H1 (cell line): ENCODE measurements at places on chromosomes 12 and 14. TPM values are rescaled to one million over a fixed set of nuclear protein-coding genes. Genes with fewer than 3 reads are reported as not detected.

DNA sequence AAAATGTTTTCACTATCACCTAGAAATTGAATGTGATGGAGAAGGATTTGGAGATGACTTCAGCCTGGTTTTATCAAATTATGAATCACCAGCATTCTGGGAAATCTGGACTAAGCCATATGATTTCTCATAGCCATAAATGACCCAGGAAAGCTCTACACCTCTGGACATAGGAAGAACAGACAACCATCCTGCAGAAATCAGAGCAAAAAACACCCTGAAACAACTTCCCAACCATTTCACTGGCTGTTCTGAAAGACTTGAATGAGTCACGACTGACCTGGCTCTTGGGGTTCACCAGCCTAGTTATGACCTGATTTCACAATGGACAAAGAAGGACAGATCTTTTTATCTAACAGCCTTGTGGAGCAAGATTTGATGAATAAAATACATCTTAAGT is 123.8 kb downstream of the KCNH5 start:
- H3K36me3 ChIP-seq = no peaks in the 10 kb centered on the region
- no peak overlapping the region for H3K4me3 ChIP-seq
- H3K4me1 ChIP-seq = no peaks in the 10 kb centered on the region
- no peak for DNase-seq
- H3K27ac ChIP-seq = no peak overlapping the region

The NANOG gene
- polyA plus RNA-seq = 31.1 and 53.7 TPM in 2 replicates

DNA sequence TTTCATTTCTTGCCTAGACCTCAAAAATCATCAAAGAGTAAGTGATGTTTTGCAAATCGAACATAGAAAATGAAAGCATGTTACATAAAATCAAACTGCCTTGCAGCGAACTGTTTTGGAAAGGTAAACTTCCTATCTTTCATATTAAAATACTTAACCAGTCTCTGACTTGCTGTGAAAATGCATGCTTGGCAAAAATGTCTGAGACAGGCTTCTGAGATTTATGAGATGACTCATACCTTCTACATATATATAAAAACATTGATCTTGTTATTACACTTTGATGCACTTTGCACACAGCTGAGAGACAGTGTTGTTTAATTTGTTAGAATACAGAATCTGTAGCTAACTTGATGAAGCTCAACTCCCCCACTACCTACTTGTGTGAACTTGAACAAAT is 179.1 kb downstream of the KITLG start:
- no peaks in the 10 kb centered on the region for H3K4me1 ChIP-seq
- H3K4me3 ChIP-seq = no peak overlapping the region
- DNase-seq = no peak
- H3K27ac ChIP-seq = no peak overlapping the region
- H3K27me3 ChIP-seq = no peaks in the 10 kb centered on the region

DNA sequence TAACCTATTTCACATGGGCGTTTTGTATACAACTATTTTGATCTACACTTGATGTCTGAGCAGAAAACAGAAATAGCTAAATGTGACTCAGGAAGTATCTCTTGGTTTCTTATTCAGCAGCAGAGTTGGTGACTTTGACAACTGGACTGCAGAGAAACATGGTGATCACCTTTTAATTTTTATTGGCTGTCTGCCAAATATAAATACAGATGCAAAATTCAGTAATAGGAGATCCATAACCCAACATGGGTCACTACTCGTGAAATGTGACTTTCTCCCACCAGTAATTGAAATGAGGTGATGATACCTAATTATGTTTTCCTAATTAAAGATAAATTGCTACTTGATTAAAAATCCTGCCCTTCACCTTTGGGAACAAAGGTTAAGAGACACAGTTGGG is 487.1 kb downstream of the NELL2 start:
- DNase-seq = no peak
- H3K4me3 ChIP-seq = no peak overlapping the region
- H3K27ac ChIP-seq = no peak overlapping the region

GRCh38 chr12:12996209-12996608 is 3.9 kb downstream of the HEBP1 start:
- H3K27me3 ChIP-seq = no peaks in the 10 kb centered on the region
- H3K36me3 ChIP-seq = no peaks in the 10 kb centered on the region
- H3K4me3 ChIP-seq = no peak overlapping the region
- peaks cover 19% of the 10 kb centered on the region; the same call in 1 of the 2 replicates for H3K4me1 ChIP-seq

The TAS2R10 gene
- 0.08 and 0.14 TPM in 2 replicates for polyA plus RNA-seq

GRCh38 chr14:99100497-99101270 is 171.3 kb downstream of the BCL11B start:
- no peaks in the 10 kb centered on the region for H3K27me3 ChIP-seq
- H3K4me1 ChIP-seq = peaks cover 6% of the 10 kb centered on the region
- DNase-seq = no peak
- no peak overlapping the region for H3K27ac ChIP-seq

GRCh38 chr14:90731487-90731886 is 84.7 kb downstream of the TTC7B start:
- no peaks in the 10 kb centered on the region for H3K36me3 ChIP-seq
- H3K4me1 ChIP-seq = no peaks in the 10 kb centered on the region
- H3K27me3 ChIP-seq = no peaks in the 10 kb centered on the region
